Left renal pelvis (tissue), 4 donors: ENCODE measurements at places on chromosomes 3 and 15. TPM values are rescaled to one million over a fixed set of nuclear protein-coding genes. Genes with fewer than 3 reads are reported as not detected.

- DNase-seq, result no peak
Measured at GRCh38 chr3:18739099-18739433, 313.9 kb upstream of the SATB1 start.

The NRROS gene
- polyA plus RNA-seq, result 5.6 TPM

The DNAJA4 gene
- polyA plus RNA-seq, result 21.2 TPM

The NEK10 gene
- 2.1 TPM for polyA plus RNA-seq
